Activated naive CD4-positive, alpha-beta T cell (primary cell): ENCODE measurements at places on chromosomes 6 and 20.

GRCh38 chr20:43460172-43460829, 2.6 kb downstream of the SRSF6 start:
- no peak for DNase-seq

DNA sequence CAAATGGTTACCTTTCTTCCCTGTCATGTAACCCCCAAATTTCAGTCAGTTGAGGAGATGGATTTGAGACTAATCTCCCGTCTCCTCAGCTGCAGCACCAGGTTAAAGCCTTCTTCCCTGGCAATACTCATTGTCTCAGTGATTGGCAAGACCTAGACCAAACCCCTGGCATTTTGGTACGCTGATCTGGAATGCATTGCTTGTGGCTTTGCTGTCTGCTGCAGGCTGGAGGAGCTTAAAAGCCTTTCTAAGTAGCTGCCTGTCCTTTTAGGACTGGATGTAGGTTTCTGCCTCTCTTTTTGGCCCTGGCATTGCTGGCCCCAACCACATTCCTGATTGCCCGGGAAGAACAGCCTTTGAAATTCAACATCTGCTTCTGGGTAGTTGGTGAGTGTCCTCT, 729.6 kb upstream of the GJE1 start:
- DNase-seq, result no peak

- no peak for DNase-seq
Measured at GRCh38 chr6:40788661-40789655, 201.8 kb upstream of the LRFN2 start.

DNA sequence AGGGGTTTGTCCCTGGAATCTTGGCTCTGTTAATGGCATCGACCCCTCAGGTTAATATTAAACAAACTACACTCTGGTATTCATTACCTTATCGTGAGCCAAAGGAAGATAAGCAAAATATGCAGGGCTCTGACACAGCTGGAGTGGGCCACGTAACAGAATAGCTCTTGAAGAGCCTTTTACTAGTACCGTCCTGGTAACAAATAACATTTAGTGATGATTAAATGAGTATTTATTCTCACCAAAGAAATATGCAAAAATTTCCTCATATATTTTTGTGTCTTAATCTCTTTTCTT, 20.1 kb upstream of the UTRN start:
- no peak for DNase-seq

- no peak for DNase-seq
Measured at GRCh38 chr6:165223736-165224135, 85.7 kb downstream of the C6orf118 start.

GRCh38 chr20:33875534-33876026, 64.4 kb downstream of the CHMP4B start:
- DNase-seq, result no peak

DNA sequence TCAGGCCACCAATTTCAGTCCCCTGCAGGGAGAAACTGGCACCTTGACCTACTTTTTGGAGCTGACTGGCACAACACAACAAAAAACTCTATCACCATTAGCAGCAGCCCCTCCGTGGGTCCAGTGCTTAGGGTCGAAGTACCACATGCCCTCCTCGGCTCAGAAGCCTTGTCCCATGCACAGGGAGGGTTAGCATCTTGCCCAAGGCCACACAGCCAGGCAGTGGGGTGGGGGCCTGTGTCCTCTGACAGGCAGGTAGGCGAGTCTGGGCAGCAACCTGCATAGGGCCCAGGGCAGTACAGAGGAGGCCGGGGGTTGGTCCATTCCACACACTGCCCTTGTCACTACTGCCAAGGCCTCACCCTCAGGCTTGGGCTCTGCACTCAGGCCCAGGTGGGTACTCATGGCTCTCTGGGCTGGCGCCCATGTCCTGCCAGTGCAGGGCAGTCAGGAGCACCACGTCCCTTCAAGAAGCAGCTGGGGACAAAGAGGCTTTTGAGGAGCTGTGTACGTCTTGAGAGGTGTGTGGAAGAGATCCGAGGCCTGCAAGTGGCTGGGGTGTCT, 53.6 kb downstream of the PYGB start:
- DNase-seq, result no peak

GRCh38 chr6:38804358-38804757, 89.2 kb downstream of the DNAH8 start:
- no peak for DNase-seq

DNA sequence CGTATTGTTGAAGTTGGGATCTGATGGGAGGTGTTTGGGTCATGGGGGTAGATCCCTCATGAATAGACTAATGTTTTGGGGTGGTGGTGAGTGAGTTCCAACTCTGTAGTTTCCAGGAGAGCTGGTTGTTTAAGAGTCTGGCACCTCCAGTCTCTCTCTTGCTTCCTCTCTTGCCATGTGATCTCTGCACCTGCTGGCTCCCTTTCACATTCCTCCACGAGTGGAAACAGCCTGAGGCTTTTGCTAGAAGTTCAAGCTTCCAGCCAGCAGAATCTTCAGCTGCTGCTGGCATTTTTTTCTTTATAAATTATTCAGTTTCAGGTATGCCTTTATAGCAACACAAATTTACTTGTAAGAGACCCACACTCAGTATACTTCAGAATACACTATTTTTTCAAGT, 1021.6 kb downstream of the EYS start:
- no peak for DNase-seq

DNA sequence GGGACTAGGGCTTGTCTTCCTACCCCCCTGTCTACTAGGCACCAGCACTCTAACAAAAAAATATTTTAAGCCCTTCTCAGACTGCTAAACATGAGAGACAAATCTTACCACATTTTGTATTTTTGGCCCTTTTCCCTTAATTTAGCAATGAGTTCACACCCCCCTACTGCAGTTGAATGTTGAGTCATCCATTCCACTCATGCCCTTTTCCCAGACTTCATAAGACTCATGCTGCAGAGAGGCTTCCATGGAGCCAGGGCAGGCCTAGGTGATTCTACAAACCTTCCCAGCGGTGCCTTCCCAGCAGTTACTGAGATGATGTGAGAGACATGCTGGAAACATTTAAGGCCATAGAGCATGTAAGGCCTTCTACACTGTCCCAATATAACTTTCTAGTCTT, 53.9 kb downstream of the PXDC1 start:
- no peak for DNase-seq

DNA sequence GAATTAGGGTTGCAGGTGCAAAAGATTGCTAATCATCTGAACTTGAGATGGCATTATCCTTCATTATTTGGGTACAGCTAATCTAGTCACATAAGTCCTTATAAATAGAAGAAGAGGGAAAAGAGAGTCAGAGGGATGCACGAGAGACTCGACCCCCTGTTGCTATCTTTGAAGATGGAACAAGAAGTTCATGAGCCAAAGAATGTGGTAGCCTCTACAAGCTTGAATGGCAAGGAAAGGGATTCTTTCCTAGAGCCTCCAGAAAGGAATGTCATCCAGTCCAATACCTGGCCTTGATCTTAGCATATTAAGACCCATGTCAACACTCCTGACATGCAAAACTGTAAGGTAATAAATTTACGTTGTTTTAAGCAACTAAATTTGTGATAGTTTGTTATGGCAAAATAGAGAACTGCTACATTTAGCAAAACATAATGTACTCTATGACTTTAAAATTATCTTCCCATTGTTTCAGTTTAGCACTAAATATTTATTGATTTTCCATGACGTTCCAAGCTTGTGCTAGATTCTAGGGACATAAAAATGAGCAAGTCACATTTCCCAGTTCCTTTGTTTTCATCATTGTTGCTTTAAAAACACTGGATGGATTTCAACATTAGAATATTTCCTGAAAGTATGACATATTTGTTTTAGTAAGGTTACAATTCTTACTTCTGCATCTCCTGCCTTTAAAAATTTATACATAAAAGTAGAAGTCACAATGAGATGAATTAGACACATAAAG, 12.7 kb downstream of the MANEA start:
- no peak for DNase-seq

GRCh38 chr20:43444107-43444506, 13.6 kb upstream of the SRSF6 start:
- no peak for DNase-seq

GRCh38 chr6:72626126-72626525, 4.3 kb downstream of the KCNQ5 start:
- DNase-seq, result no peak

- DNase-seq, result no peak
Measured at GRCh38 chr20:46898423-46898822, 3.8 kb downstream of the EYA2 start.

DNA sequence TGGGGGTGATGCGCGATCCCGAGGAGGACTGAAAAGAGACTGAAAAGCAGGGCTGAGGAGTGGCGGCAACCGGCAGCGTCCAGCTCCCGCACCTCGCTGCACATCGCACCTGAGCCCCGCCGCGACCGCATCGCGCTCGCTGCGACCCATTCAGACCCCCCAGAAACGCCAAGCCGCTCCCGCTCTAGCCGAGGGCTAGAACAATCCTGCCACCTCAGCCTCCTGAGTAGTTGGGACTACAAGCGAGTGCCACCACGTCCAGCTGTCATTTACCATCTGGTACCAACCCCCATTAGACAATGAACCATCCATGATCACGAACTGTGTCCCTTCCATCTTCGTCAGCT, 33.2 kb downstream of the HLA-A start:
- DNase-seq, result no peak

DNA sequence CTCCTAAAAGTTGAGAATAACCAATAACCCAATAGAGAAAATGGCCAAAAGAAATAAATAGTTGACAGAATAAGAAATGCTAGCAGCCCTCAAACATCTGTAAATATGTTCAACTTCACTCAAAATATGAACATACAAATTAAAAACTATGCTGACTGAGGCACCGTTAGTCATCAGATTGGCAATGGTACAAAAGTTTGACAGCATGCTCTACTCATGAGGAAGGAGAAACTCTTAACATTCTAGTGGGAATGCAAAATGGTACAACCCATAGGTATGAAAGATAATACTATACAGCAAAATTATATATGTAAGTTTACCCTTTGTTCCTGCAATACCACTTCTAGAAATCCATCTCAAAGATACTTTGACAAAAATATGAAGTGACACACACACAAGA, 1.6 kb upstream of the ZSCAN12 start:
- DNase-seq, result no peak

GRCh38 chr20:36823121-36823520, 49.6 kb upstream of the DSN1 start:
- DNase-seq, result no peak

DNA sequence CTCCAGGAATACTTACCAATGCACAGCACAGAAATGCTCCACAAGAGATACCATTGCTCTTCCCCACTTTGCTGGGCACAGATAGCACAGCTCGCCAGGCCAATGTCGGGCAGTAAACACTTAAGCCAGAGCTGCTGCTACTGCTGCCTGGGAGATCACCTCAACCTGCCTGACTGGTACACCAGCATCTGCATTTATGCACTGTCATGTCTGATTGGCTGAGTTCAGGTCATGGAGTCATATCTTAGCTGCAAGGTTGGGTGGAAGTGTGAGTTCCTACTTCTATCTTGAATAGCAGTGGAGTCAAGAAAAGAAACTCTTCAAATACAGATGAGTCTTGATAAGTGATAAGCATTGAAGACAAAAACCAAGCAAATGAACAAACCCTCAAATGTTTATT, 10.9 kb upstream of the ADGRF4 start:
- DNase-seq, result no peak

DNA sequence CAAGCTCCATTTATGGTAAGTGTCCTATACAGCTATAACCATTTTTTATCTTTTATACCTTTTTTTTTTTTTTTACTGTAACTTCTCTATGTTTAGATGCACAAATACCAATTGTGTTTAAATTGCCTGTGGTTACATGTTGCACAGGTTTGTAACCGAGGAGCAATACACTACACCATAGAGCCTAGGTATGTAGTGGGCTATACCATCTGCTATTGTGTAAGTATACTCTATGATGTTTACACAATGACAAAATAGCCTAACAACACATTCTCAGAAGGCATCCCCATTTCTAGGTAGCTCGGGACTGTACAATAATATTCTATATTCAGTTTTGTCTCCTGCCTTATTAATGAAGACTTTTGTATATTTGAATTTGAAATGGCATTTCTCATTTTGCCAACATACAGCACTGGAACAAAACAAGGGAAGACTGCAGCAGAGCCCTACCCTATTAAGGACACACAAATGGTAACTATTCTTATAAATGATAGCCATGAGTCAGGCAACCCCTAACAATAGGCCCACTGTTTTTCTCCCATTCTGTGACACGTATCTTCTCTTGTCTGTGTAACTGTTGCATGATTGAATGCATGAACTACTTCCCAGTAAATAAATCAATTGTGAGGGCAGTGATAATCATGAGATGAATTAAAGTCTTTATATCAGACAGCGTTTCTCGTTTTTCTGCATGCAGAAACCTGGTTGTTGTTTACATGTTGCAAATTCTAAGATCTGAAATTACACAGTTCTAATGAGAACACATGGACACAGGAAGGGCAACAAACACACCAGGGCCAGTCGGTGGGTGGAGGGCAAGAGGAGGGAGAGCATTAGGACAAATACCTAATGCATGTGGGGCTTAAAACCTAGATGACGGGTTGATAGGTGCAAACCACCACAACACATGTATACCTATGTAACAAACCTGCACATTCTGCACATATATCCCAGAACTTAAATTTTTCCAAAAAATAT, 173.9 kb downstream of the EPM2A start:
- no peak for DNase-seq

- DNase-seq, result no peak
Measured at GRCh38 chr6:154520280-154520679, 9.8 kb upstream of the CNKSR3 start.

GRCh38 chr20:5364136-5364821, 47.5 kb upstream of the PROKR2 start:
- DNase-seq, result no peak

DNA sequence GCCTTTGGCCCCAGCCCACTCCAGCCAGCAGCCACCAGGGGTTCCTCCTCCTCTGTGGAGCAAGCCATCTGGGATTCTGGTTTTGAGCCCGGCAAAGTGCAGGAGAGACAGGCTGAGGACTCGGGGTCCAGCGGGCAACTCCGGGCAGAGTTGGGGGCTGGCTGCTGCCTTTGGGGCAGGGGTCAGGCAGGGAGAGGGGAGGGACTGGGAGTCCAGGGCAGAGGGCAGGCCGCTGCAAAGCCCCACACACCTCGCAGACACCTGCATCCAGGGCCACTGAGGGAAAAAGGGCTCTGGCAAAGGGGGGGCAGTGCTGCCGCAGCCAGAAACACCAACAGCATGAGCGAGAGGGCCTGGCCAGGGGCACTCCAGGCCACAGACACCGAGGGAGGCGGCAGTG, 8.8 kb downstream of the BIRC7 start:
- DNase-seq, result no peak

- DNase-seq, result no peak
Measured at GRCh38 chr6:165632194-165632593, 30.8 kb downstream of the PDE10A start.

GRCh38 chr6:14476793-14477531, 359.4 kb downstream of the CD83 start:
- DNase-seq, result no peak

- DNase-seq, result no peak
Measured at GRCh38 chr20:22308934-22309333, 275.4 kb downstream of the FOXA2 start.

- DNase-seq, result no peak
Measured at GRCh38 chr6:138017166-138017757, 90.0 kb downstream of the PERP start.

GRCh38 chr6:98847779-98848538, 13.6 kb downstream of the POU3F2 start:
- DNase-seq, result no peak
